ENCODE measurements at places on chromosomes 5 and 9. TPM values are rescaled to one million over a fixed set of nuclear protein-coding genes. Genes with fewer than 3 reads are reported as not detected.
A peak's percentile ranks its signal among the peaks of the same experiment; 100 is the strongest.

DNA sequence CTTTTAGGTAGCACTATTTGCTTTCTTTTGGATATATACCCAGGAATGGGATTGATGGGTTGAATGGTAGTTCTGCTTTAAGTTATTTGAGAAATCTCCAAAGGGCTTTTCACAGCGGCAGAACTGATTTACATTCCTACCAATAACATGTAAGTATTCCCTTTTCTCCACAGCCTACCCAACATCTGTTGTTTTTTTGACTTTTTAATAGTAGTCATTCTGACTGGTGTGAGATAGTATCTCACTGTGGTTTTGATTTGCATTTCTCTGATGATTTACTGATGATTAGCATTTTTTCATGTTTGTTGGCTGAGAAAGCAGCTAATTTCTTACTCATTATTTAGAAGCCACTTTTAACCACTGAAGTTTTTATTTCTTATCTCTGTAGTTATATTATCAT is 221.1 kb upstream of the ACTBL2 start:
- H3K27ac ChIP-seq = no peak overlapping the region
- no peaks in the 10 kb centered on the region for H3K36me3 ChIP-seq
- H3K4me3 ChIP-seq = no peak overlapping the region
- H3K4me1 ChIP-seq = no peaks in the 10 kb centered on the region
- DNase-seq = no peak
- no peaks in the 10 kb centered on the region for H3K27me3 ChIP-seq

GRCh38 chr5:125154301-125155110 is 408.1 kb upstream of the ZNF608 start:
- H3K4me1 ChIP-seq = no peaks in the 10 kb centered on the region

- H3K36me3 ChIP-seq = no peaks in the 10 kb centered on the region
- DNase-seq = no peak
- H3K4me3 ChIP-seq = no peak overlapping the region
- peaks cover 4% of the 10 kb centered on the region for H3K27me3 ChIP-seq
- no peak overlapping the region for H3K27ac ChIP-seq
Observed at GRCh38 chr5:83494666-83495065, 23.1 kb downstream of the VCAN start.

DNA sequence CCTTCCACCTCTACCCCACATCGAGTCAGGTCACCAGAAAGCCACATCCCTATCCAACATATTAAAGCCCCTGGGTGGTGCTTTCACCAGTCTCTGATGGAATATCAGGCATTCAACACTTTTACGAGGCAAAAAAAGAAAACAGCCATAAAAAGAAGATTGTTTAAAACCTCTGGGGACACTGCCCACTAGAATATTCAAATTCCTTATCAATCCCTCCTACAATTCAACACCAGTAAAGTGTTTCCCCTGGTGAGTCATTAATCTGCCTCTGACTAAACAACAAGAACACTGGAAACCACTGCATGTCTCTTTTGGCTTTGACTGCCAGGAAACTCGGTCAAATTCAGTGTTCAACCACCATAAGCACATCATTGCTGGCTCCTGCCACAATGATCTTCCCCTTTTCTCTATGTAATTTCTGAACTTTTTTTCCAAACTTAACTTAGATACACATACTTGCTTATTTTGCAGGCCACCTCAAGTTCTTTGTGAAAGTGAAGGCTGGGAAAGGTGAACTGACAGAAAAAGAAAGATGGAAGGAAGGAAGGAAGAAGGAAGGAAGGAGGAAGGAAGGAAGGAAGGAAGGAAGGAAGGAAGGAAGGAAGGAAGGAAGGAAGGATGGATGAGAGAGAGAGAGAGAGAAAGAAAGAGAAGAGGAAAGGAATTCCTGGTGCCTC is 105.3 kb downstream of the PAX5 start:
- H3K27ac ChIP-seq = peak overlapping the region; percentile 56
- no peaks in the 10 kb centered on the region for H3K36me3 ChIP-seq
- peaks cover 24% of the 10 kb centered on the region for H3K4me1 ChIP-seq
- peaks cover 16% of the 10 kb centered on the region for H3K27me3 ChIP-seq
- no peak overlapping the region for H3K4me3 ChIP-seq

DNA sequence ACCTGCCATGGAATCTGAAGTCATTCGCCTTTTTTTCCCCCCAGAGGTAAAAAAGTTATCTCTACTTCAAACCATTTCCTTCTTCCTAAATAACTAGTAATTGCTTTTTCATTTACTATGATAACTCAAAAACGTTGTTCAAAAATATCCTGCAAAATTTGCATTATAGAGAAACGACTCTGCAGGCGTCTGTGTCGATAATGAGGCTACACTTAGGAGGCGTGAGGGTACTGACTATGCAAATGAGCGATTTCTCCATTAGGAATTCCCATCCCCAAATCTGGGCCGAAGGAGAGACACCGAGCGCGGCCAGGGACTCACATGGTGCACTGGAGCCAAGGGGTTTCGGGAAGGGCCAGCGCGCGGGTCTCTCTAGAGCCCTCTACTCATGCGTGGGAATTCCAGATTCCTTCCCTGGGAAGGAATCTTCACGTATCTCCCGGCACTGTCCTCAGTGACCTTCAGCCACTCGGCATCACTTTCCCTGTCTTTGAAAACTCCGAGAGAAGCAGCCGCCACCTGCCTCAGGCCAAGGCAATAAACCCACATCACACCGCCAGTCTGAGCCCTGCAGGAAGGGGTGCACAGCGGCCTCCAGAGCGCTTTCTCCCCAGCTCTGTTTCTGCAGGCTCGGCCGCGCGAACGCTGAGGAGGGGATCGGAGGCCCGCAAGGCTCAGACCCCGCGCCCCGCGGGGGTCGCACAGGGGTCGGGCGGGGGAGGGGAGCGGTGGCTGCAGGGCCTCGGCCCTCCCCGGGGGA is 718 bp upstream of the DENND4C start:
- DNase-seq = peak; percentile 76
- peaks cover 2% of the 10 kb centered on the region for H3K36me3 ChIP-seq
- H3K4me3 ChIP-seq = no peak overlapping the region

DNA sequence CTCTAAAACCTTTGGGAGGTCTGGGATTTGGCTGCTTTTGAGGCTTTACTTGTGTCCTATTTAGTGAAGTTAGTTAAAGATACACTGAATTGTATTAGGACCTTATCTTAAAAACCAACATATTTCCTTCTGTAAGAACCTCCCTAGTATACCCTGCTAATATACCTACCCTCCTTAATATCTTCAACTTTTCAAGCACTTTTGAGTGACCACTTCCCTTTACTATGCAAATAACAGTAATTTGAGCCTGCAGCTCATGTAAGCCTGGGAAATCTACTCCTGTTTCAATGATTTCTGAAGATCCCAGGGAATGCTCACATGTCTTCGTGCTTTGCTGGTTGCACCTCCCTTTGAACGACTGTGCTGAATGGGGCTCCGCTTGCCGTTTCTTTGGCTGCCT is 358.5 kb downstream of the YTHDC2 start:
- no peaks in the 10 kb centered on the region for H3K4me1 ChIP-seq
- no peak for DNase-seq
- no peaks in the 10 kb centered on the region for H3K27me3 ChIP-seq
- no peaks in the 10 kb centered on the region for H3K36me3 ChIP-seq
- H3K27ac ChIP-seq = no peak overlapping the region

DNA sequence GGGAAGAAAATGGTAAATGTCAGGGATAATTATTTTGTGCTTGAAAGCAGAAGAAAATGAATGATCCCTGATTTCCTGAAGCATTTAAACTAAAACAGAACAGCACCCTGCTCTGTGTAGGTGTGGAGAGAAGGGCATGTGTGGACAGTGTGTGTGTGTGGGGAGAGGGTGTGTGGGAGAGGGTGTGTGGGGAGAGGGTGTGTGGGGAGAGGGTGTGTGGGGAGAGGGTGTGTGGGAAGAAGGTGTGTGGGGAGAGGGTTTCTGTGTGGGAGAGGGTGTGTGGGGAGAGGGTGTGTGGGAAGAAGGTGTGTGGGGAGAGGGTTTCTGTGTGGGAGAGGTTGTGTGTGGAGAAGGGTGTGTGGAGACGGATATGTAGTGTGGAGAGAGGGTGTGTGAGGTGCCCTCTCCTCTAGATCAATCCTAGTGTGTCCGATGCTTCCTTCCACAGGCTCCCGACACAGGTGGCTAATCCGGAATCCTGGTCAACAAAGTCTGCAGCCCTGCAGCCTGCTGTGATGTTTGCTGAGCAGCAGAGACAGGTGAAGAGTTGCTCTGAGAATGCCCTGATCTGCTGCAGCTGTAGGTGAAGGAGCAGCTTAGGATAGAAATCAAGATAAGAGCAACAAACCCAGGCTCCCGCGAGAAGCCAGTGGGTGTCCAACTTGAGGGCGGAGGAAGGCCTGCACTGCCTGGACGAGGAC is 15.5 kb downstream of the IRX4 start:
- H3K4me3 ChIP-seq = no peak overlapping the region
- no peaks in the 10 kb centered on the region for H3K36me3 ChIP-seq
- no peaks in the 10 kb centered on the region for H3K4me1 ChIP-seq
- peaks cover 10% of the 10 kb centered on the region for H3K27me3 ChIP-seq

GRCh38 chr9:119451426-119451825 is 82.2 kb upstream of the BRINP1 start:
- DNase-seq = no peak
- no peak overlapping the region for H3K27ac ChIP-seq
- H3K36me3 ChIP-seq = no peaks in the 10 kb centered on the region
- no peaks in the 10 kb centered on the region for H3K4me1 ChIP-seq
- peaks cover 2% of the 10 kb centered on the region for H3K27me3 ChIP-seq
- H3K4me3 ChIP-seq = no peak overlapping the region

GRCh38 chr9:81073821-81074220 is 615.5 kb downstream of the TLE1 start:
- no peaks in the 10 kb centered on the region for H3K27me3 ChIP-seq
- H3K36me3 ChIP-seq = no peaks in the 10 kb centered on the region
- H3K4me1 ChIP-seq = no peaks in the 10 kb centered on the region
- no peak overlapping the region for H3K27ac ChIP-seq
- no peak overlapping the region for H3K4me3 ChIP-seq
- no peak for DNase-seq

DNA sequence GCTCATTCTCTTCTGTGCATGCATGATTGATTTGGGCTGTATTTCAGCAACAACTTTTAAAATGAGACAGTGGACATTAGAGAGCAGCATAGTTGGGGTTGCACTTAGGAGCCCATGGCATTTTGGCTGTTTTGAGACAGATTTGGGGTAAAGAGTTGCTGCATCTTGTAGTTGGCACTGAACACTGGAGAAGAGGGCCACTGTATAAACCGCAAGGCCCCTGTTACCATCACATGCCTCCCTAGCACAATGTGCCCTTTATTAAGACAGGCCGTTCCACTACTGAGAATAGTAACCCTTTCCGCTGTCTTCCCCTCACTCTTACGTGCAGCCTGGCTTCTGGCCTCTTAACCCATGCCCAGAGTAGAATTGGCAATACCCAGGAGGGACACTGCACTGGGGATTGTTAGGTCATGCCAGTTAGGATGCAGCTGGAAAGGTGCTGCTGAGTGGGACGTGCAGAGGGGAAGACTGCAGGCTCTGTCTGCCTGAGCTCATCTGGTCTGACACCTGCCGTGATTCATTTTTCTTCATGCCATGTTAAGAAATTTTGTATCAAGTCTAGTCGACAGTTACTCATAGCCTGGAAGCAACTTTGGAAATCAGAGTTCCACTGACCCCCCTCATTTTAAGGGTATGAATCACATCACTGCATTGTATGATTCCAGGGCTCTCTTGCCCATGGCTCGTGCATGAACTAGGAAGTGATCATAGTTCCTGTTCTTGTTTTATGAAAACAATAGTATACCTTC is 146.9 kb upstream of the DMRT1 start:
- no peak overlapping the region for H3K4me3 ChIP-seq
- H3K4me1 ChIP-seq = peaks cover 9% of the 10 kb centered on the region
- no peak overlapping the region for H3K27ac ChIP-seq
- DNase-seq = no peak
- no peaks in the 10 kb centered on the region for H3K27me3 ChIP-seq

GRCh38 chr5:112917453-112917995 is 4.5 kb downstream of the REEP5 start:
- H3K36me3 ChIP-seq = peaks cover 63% of the 10 kb centered on the region
- H3K27me3 ChIP-seq = no peaks in the 10 kb centered on the region
- H3K4me3 ChIP-seq = no peak overlapping the region
- no peak overlapping the region for H3K27ac ChIP-seq

DNA sequence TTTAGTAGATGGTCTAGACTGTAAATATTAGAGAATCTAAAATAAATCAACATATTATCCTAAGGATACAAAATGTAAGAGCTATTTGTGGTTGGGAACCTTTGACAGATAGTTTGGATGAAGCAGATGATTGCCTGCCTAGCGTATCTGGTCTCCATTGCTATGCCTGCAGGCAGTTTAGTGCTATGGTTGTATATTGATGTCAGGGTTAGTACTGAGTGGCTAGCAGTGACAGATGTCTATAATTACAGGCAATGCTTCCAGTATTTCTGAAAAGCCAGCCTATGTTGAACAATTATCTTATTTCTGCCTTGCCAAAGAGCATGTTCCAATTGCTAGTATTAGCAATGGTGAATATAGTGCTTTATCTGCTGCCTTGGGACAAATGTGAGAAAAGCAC is 151.3 kb upstream of the TLX3 start:
- no peaks in the 10 kb centered on the region for H3K27me3 ChIP-seq
- no peak overlapping the region for H3K27ac ChIP-seq
- no peak for DNase-seq
- H3K4me1 ChIP-seq = no peaks in the 10 kb centered on the region

DNA sequence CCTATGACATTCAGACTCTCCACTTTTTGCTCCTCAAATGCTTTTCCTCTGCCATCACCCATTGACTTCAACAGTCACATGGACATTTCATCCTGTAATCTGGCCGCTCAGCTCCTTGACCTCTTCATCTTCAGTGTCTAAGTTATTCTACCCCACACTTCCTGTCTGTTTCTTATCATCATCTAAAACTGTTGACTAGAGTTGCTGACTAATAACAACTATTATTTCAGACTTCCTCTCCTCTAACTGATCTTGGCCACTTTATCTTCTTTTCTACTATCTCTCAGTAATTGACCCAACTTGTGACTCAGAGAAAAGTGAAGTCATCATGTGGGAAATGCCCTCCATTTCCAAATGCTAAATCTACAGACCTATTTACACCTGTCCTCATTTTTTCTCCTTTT is 254.7 kb upstream of the TRPC7 start:
- DNase-seq = no peak
- no peak overlapping the region for H3K4me3 ChIP-seq
- H3K36me3 ChIP-seq = no peaks in the 10 kb centered on the region
- H3K4me1 ChIP-seq = no peaks in the 10 kb centered on the region
- no peak overlapping the region for H3K27ac ChIP-seq

GRCh38 chr9:18920141-18921084 is 112.6 kb downstream of the SAXO1 start:
- no peak overlapping the region for H3K4me3 ChIP-seq
- no peak overlapping the region for H3K27ac ChIP-seq
- H3K27me3 ChIP-seq = peaks cover 2% of the 10 kb centered on the region

The HK3 gene
- not detected for total RNA-seq

The ABCA1 gene
- 0.38 TPM for total RNA-seq

The HAPLN1 gene
- not detected for total RNA-seq

The ZNF879 gene
- total RNA-seq = 2.3 TPM

The OR1J2 gene
- total RNA-seq = not detected
